ENCODE measurements at places on chromosomes 2 and 18. TPM values are rescaled to one million over a fixed set of nuclear protein-coding genes. Genes with fewer than 3 reads are reported as not detected.

The ZAP70 gene
- total RNA-seq, result 160 TPM

The SPP2 gene
- total RNA-seq, result 0.05 TPM

The POTEI gene
- total RNA-seq, result 0.14 TPM

The SKA1 gene
- 11.5 TPM for total RNA-seq

The RBFA gene
- total RNA-seq, result 18.6 TPM

The LRRC30 gene
- total RNA-seq, result 0.14 TPM

The PLGLB2 gene
- 1.5 TPM for total RNA-seq

The ALKAL2 gene
- 1.7 TPM for total RNA-seq

The GPAT2 gene
- 0.38 TPM for total RNA-seq

DNA sequence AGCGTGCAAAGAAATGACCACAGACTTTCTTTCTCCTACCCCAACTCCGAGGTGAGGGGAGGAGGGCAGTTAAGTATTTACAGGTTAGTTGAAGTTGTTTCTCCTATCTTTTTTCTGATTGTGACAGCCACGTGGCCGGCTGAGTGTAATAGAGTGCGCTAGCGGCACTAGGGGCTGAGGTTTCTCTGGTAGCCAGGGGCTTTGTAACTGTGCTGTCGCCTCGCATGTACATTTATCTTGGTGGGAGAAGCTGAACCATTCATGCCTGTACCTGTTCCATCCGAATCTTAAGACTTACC is 214.1 kb upstream of the STON1 start:
- H3K4me3 ChIP-seq, result peak overlapping the region; percentile 96
- H3K27ac ChIP-seq, result peak overlapping the region; percentile 93
- H3K27me3 ChIP-seq, result no peaks in the 10 kb centered on the region
- peaks cover 22% of the 10 kb centered on the region for H3K4me1 ChIP-seq

GRCh38 chr2:160278101-160278878 is 78.2 kb upstream of the ITGB6 start:
- DNase-seq, result no peak
- H3K27ac ChIP-seq, result no peak overlapping the region
- H3K27me3 ChIP-seq, result no peaks in the 10 kb centered on the region
- no peaks in the 10 kb centered on the region for H3K4me1 ChIP-seq

- H3K4me1 ChIP-seq, result no peaks in the 10 kb centered on the region
- no peaks in the 10 kb centered on the region for H3K36me3 ChIP-seq
- H3K4me3 ChIP-seq, result no peak overlapping the region
- no peak for DNase-seq
- no peak overlapping the region for H3K27ac ChIP-seq
- peaks cover 3% of the 10 kb centered on the region for H3K27me3 ChIP-seq
These were observed 14.1 kb downstream of the SATB2 start for GRCh38 chr2:199443589-199444130.

DNA sequence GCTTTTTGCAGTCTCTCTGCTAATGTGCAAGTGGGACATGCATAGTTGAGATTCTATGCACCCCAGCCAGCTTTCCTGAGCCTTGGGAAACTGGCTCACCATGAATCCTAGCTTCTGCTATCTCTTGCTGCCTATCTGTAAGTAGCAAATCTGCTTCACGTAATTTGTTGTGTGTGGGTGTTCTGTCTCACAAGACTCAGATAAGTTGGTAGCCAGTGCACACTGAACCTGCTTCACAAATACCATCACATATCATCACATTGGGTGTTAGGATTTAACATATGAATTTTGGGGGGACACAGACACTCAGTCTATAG is 13.9 kb upstream of the VRK2 start:
- no peak for DNase-seq
- no peaks in the 10 kb centered on the region for H3K27me3 ChIP-seq
- H3K36me3 ChIP-seq, result no peaks in the 10 kb centered on the region
- H3K4me3 ChIP-seq, result no peak overlapping the region

GRCh38 chr2:145800151-145801091 is 1280.5 kb upstream of the ZEB2 start:
- no peak for DNase-seq
- H3K4me3 ChIP-seq, result no peak overlapping the region
- no peaks in the 10 kb centered on the region for H3K27me3 ChIP-seq
- no peak overlapping the region for H3K27ac ChIP-seq

- DNase-seq, result no peak
- peaks cover 2% of the 10 kb centered on the region for H3K4me1 ChIP-seq
- no peak overlapping the region for H3K27ac ChIP-seq
- H3K27me3 ChIP-seq, result peaks cover 4% of the 10 kb centered on the region
These were observed 833 bp downstream of the EPB41L5 start for GRCh38 chr2:120013597-120014223.

DNA sequence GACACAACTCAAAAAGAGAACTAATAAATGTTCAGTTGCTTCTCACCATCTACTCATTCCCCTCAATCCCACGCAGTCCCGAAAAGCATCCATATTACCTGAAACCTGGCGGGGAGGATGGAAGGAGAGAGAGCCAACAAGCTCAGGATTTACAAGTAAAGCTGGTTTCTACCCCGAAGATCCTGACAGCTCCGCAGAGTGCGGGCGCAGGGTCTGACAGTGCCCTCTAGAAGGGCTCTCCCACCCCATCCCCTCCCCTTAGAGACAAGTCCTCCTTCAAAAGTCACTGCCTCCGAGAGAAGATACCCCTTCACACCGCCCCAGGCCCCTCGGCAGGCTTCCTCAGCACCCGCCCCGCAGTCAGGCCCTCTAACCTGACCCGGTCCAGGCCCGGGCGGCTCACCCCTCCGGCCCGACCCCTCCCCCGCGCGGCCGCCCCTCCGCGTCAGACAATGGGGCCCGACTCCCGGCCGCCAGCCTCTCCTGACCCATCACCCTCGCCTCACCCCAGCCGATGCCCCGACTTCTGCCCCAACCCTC is 550 bp downstream of the RAB1A start:
- no peaks in the 10 kb centered on the region for H3K27me3 ChIP-seq
- H3K4me1 ChIP-seq, result peaks cover 22% of the 10 kb centered on the region
- peak overlapping the region; percentile 98 for H3K4me3 ChIP-seq
- no peaks in the 10 kb centered on the region for H3K36me3 ChIP-seq
- H3K27ac ChIP-seq, result peak overlapping the region; percentile 99

- no peak for DNase-seq
- no peaks in the 10 kb centered on the region for H3K27me3 ChIP-seq
- peaks cover under 1% of the 10 kb centered on the region for H3K36me3 ChIP-seq
- peak overlapping the region; percentile 74 for H3K4me3 ChIP-seq
- H3K27ac ChIP-seq, result peak overlapping the region; percentile 85
These were observed 479 bp downstream of the GPATCH11 start for GRCh38 chr2:37084797-37085196.

GRCh38 chr2:191421950-191422349 is 176.7 kb downstream of the MYO1B start:
- no peak overlapping the region for H3K4me3 ChIP-seq
- DNase-seq, result no peak
- no peaks in the 10 kb centered on the region for H3K4me1 ChIP-seq
- no peaks in the 10 kb centered on the region for H3K36me3 ChIP-seq
- H3K27me3 ChIP-seq, result no peaks in the 10 kb centered on the region
- H3K27ac ChIP-seq, result no peak overlapping the region

DNA sequence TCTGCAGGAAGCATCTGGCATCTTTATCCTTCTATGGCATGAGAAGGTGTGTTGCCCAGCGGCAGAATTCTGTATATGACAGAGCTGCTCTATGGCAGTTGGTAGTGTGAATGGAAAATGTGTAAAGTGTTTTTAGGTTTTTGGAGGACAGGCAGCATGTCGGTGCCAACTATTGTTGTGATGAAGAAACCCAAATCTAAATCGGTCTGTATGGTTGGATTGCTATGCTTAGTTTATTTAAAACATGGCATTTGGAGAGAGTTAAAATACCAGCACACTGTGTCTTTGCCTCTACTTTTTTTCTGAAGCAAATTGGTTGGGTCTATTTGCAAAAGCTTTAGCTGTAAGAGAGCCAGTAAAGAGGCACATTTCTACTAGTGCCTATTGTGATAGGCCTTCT is 136.7 kb downstream of the CTNNA2 start:
- H3K27me3 ChIP-seq, result no peaks in the 10 kb centered on the region
- no peak overlapping the region for H3K4me3 ChIP-seq

DNA sequence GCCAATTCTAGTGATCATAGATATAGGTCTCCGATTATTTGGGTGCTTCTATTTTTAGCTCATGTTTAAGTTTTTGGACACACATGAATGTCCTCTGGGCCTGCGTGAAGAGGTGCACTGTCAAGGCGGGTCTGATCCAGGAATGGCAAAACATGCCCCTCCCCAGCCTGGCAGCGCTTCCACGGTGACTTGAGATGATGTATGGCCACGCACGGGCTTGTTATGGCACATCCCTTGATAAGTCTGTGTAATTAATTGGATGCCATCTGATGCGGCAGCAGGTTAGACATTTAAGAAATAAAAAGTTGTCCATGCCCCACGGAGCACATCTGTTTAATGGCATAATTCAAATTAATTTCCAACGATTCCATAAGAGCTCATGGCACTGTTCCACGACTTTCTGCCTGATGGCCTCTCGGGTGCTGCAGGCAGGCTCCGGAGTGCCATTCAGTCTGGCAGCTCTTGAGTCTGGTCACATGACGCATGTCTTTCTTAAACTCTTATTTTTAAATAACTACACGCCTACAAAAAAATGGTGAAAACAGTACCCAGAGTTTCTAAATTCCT is 151.4 kb downstream of the ACKR3 start:
- no peak overlapping the region for H3K27ac ChIP-seq
- H3K4me3 ChIP-seq, result no peak overlapping the region
- H3K4me1 ChIP-seq, result no peaks in the 10 kb centered on the region
- H3K36me3 ChIP-seq, result no peaks in the 10 kb centered on the region
- DNase-seq, result no peak

DNA sequence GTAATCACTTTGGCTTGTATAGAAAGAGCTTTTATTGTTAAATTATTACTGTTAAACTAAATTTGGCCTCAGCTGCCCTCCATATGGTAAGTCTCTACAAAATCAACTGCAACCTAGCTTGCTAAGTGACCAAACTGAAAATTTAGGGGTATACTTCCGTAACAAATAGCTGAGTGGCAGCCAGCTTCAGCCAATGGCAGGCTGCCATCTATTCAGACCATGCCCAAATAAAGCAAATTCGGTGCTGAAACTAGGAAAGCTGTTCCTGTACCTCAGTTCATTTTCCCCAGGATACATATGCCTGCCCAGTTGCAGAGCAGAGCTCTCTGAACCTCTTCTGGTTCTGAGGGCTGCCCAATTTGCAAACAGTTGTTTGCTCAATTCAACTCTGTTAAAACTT is 94.8 kb downstream of the EML6 start:
- no peak overlapping the region for H3K4me3 ChIP-seq
- H3K36me3 ChIP-seq, result no peaks in the 10 kb centered on the region
- no peak overlapping the region for H3K27ac ChIP-seq
- no peaks in the 10 kb centered on the region for H3K27me3 ChIP-seq
- DNase-seq, result no peak

DNA sequence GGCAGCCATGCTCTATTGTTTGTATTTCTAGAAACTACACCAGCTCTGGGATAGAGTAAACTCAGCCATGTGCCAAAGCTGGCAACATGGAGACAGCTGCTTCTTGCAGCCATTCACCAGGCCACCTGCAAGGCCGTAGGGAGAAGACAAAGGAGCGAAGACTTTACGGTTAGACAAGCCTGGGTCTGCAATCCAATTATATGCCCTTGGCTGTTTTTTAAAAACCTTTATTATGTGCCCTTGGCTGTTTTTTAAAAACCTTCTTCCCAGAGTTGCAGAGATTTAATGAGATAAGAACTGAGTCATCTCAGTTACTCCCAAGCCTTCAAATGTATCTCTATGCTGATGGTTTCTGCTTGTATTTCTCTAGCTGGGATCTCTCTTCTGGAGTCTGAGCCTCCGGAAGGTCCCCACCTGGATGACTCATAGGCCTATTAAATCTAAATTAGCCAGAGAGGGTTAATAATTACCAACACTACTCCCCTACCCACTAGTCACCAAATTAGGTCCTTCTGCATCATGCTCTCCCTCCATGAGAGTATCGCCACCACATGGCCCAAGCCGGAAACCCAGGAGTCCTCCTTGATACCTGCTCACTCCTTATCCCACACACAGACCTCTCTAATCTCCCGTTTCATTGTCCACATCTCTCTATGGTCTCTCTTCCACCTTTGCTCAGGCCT is 17.5 kb upstream of the DPP4 start:
- no peaks in the 10 kb centered on the region for H3K27me3 ChIP-seq
- no peak for DNase-seq
- no peak overlapping the region for H3K4me3 ChIP-seq
- H3K27ac ChIP-seq, result no peak overlapping the region
- no peaks in the 10 kb centered on the region for H3K4me1 ChIP-seq

GRCh38 chr18:56148373-56148772 is 490.0 kb downstream of the TXNL1 start:
- no peaks in the 10 kb centered on the region for H3K4me1 ChIP-seq
- H3K27me3 ChIP-seq, result no peaks in the 10 kb centered on the region
- H3K4me3 ChIP-seq, result no peak overlapping the region
- H3K36me3 ChIP-seq, result no peaks in the 10 kb centered on the region

DNA sequence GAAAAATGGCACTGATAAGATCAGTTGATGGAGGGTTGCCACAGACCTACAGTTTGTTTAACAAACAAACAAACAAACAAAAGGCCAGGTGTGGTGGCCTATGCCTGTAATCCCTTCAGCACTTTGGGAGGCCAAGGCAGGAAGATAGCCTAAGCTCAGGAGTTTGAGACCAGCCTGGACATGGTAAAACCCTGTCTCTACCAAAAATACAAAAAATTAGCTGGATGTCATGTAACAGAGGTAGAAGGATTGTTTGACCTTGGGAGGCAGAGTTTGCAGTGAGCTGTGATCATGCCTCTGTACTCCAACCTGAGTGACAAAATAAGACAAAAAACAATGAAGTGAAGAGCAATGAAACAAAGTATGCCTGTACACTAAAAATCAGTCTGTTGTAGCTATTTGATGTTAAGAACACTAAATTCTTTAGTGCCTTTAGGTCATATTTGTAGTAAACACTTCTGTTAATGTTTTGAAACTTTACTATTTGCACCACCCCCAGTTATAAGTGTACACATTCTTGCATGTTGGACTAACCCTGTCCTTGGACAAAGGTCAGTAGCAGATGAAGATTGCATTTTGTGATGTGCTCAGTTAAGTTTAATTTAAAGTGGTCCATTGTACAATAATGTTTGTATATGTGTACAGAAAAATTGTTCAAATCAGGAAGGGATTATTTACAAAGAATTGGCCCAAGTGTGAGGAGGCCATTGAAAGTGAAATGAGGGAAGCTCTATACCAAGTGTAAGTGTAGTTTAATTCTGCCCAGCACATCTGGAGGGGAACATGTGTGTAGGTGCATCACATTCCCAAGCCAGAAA is 73.9 kb downstream of the KYNU start:
- DNase-seq, result no peak
- no peak overlapping the region for H3K27ac ChIP-seq
- H3K4me3 ChIP-seq, result no peak overlapping the region
- no peaks in the 10 kb centered on the region for H3K36me3 ChIP-seq
- H3K27me3 ChIP-seq, result no peaks in the 10 kb centered on the region

DNA sequence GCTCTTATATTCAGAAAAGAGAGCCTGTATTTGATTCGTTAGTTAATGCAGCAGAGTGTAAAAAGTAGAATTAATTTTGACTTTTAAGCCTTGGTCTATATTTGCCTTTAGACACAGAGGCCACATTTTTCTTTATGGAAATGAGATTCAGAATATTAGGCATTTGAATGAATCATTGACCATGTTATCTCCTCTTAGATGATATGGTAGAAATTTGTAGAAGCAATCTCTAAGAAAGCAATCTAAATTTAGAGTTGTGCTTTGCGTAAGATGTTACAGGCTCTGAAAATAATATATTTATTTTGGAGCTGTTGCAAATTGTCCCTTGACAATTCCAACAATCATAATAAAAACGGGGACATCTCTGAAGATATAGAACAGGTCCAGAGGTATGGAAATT is 68.3 kb upstream of the ST6GAL2 start:
- no peak overlapping the region for H3K4me3 ChIP-seq
- no peaks in the 10 kb centered on the region for H3K27me3 ChIP-seq
- no peak for DNase-seq
- no peaks in the 10 kb centered on the region for H3K4me1 ChIP-seq
- no peak overlapping the region for H3K27ac ChIP-seq

Measured in thymus (tissue), 14 donors.